ENCODE measurements at places on chromosomes 3 and 15.

DNA sequence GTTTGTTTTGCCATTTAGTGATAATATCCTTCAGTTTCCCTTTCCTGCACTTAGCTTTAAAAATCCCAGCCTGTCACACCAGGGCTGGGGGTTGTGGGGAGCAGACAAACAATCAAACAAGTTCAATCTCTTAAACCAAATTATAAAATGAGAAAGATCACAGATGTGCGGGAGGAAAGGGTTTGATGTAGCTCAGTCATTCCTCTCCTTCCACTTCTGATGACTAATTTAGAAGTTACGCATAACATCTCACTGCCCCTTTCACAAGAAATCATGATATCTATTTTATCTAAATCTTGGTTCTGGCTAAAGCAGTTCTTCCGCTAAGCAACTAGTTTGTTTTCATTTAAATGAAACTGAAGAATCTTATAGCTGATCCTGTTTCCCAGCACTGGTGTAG is 34.1 kb upstream of the ATG7 start:
- DNase-seq, result no peak

- no peak for DNase-seq
Observed at GRCh38 chr3:107660306-107660976, 137.7 kb downstream of the BBX start.

DNA sequence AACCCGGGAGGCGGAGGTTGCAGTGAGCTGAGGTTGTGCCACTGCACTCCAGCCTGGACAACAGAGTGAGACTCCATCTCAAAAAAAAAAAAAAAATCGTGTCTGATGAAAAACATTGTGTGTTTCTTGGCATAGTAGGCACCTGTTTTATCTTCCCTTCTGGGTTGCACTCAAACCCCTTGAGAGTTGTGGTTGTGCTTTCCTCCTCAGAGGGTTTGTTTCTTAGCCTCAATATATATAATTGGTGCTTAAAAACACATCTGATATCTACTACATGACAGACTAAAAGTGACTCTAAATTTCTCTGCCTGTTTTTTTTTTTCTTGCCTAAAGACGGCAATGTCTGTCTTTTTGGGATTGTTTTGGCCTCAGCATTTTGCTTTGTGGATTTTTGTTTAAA is 7.6 kb downstream of the NR1D2 start:
- DNase-seq, result no peak

DNA sequence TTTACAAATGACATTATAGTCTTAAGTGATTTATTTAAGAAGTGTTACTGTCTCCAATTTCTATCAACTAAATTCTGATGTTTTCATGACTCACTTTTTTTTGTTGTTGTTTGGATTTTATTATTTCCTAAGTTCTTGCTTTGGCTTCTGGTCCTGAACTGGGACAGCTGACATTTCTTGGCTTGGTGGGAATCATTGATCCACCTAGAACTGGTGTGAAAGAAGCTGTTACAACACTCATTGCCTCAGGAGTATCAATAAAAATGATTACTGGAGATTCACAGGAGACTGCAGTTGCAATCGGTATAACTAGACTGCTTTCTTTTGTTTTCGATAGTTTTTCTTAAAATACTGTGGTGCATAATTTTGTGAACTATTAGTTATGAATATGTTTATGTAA is 47.5 kb downstream of the ASTE1 start:
- no peak for DNase-seq

DNA sequence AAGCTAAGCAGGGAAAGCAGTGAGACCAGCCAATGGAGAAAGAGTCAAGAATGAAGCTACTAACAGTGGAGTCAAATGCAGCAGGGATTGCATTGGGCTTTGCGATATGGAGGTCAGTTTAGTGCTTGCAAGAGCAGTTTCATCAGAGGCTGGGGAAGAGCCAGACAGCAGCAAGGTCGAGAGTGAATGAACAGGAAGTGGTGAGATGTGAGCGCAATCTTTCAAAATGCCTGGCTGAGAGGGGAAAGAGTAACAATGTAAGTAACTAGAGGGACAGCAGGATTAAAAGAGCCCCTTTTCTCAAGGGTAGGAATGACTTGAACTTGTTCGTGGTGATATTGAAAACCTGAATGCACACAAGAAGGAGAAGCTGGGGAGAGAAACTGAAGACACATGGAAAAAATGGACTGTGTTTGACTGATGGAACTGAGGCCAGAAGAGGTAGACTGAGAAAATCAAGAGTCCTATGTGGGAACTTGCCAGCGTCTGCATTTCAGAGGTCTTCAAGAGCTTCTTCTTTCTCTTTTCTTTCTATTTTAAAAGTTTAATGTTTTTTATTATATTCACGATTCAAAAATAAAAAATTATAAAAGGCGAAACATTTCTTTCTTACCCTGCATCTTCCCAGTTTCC is 30.6 kb upstream of the GPR160 start:
- DNase-seq, result peak; percentile 16

DNA sequence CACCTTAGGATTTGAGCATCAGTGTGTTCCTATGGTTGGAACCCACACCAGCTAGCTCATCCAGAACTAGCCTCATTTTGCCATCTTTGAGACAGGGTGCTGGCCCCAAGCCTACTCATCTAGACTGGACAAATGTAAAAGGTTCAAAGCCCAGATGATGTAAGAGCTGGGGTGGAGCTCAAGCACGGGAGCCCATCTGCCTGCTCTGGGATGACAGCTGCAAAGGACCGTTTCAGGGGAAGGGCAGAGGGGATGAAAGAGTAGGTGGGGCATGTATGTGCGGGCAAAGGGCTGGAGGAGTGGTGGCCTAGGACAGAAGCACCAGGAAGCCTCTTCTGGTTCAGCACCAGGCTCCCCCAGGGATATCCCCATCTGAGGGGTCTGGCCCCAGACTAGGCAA is 15.8 kb downstream of the CLK3 start:
- DNase-seq, result no peak

GRCh38 chr3:177517906-177518305 is 320.6 kb upstream of the TBL1XR1 start:
- no peak for DNase-seq

DNA sequence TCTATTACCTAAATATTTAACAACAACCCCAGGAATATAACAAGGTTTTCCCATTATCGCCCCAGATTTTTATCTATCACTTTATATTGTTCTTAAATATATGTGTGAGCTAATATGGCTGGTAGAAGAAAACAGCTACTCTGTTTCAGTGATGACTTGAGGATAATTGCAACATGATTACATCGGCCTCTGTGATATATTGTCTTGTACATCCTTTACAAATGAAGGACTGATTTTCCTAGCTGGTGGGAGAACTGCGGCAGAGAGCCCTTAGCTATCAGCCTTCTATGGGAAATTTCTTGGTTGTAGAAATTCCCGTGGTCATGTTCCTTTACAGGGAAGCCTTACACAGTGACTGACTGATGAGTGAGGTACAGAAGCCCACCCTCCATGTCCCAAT is 110.9 kb upstream of the ZNF717 start:
- DNase-seq, result no peak

DNA sequence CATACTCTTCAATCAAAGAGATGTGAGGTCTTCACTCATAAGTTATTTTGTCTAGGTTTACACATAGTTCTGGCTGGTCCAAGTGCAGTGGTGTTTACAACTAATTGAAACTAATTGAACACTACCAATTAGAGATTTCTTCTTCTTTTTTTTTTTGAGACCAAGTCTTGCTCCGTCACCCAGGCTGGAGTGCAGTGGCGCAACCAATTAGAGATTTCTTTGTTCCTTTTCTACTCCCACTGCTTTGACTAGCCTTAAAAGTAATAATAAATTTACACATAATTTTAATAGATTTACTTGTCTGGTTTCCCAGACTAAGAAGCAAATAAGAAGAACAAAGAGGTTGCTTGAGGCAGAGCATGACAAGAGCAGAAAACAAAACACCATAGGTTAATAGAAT is 6.7 kb upstream of the DENND6A start:
- no peak for DNase-seq

GRCh38 chr3:195401943-195402342 is 40.9 kb downstream of the ACAP2 start:
- no peak for DNase-seq

DNA sequence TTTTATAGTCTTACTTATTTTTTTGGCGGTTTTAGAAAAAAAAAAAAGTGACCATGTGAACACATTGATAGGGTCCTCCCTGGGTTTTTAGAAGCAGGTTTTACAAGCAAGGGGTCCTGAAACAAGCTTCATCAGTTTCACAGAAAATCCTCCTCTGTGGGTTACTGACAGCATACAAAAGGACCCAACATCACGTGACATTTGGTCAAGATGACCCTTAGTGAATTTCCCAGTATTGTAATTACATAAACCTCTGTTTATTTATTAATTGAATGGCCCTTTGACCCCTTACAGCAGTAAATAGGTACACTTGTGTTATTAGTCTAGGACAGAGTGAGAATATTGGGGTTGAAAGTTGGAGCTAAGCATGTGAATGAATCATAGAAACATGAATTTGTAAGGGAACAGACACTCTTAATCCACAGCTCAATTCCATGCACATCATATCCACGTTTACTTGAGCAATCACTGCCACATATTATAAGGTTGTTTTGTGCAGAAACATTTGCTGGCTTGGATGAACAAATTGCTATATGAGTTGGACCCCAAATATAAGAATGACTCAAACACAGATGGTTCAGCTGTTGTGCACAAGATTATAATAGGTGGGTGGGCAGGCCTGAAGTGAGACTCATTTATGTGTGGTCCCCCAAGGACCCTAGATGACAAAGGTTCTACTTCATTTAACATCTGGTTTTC is 137.5 kb downstream of the ZNF385D start:
- no peak for DNase-seq

DNA sequence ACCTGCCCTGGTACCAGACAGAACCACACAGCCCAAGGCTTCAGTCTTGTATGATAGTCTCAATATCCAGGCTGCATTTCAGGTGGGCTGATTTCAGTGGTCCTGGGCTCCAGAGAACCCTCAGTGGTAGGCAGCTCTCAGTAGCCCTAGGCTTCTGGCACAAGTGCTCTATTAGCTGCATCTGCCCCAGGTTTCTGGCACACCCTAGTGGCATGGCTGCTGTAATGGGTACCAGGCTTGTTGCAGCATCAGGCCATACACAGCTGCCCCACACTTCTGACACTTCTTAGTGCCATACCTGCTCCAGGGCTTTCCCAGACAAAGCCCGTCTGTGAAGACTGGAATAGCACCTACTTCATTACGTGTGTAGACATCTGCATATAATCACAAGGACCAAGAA is 1062.2 kb upstream of the EPHA6 start:
- no peak for DNase-seq

- peak; percentile 88 for DNase-seq
Observed at GRCh38 chr3:171829841-171830517, 13.2 kb upstream of the TMEM212 start.

- DNase-seq, result no peak
Observed at GRCh38 chr3:152127058-152127457, 141.7 kb upstream of the MBNL1 start.

DNA sequence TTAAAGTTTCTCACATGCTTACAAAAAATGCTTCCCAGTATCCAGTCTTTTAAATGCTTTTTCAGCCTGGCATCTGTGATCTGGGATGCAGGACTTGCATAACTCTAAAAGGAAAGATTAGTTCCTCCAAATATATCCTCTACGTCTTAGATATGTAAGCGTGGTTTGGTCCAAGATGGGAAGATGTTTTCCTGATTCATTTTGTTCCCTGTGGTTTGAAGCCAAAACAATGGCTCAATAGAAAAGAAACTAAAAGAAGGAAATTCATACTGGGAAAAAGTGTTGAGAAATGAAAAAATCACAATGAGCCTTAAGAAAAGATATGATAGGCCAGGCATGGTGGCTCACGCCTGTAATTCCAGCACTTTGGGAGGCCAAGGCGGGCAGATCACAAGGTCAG is 1002.8 kb downstream of the NAALADL2 start:
- DNase-seq, result no peak

DNA sequence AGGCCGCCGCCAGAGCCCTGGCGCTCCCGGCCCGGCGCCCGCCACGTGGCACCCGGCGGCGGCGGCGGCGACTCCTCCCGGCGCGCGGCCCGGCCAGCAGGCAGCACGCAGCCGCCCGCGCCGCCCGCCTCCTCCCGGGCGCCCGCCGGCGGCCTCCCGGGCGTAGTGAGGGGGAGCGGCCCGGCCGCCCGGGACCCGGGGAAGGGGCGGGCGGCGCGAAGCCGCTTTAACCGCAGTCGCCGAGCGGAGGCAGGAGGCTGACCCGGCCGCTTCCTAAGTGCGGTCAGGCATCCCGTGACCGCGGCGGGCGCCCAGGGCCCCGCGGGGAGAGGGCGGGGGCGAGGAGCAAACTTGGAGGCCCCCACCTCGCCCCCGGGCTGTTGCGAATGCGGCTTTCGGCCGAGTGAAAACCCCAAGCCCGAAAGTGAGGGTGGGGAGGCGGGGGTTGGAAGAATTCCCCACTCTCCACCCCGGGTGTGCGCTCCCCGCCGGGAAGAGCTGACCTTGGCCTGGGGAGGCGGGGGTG is 1.7 kb upstream of the HES1 start:
- DNase-seq, result no peak

GRCh38 chr3:113005611-113006010 is 14.8 kb downstream of the GTPBP8 start:
- no peak for DNase-seq

DNA sequence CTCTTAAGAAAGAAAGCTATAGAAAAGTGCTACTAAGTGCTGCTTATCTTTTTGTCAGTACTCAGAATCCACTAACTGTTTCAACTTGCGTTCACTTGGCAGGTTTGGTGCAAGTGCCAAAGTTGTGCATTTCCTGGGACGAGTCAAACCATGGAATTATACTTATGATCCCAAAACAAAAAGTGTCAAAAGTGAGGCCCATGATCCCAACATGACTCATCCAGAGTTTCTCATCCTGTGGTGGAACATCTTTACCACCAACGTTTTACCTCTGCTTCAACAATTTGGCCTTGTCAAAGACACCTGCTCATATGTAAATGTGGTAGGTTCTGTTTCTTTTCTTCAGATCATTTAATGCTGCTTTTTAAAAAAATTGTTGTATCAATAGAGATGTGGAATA is 32.6 kb downstream of the GYG1 start:
- DNase-seq, result no peak

- DNase-seq, result no peak
Observed at GRCh38 chr15:78995921-78996893, 51.4 kb upstream of the CTSH start.

DNA sequence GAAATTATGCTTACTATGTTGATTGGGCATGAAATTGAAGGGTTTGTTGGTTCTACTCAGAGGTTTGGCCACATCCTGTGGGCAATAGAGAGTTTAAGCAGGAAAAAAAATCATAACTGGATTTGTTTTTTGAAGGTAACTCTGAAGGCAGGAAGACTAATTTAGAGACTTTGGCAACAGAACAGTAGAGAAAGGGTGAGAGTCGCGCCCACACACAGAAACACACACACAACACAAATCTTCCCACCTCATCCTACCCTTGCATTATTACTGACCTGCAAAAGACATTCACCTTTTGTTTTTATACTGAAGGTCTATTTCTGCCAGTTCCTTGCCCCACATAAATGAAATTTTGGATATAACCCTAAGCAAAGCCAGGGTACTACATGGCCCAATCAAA is 270.6 kb downstream of the TBL1XR1 start:
- no peak for DNase-seq

All from right hindlimb (tissue), 1 donor.